ENCODE measurements at places on chromosomes 3 and 15.

GRCh38 chr15:22930782-22931484 is 49.2 kb downstream of the CYFIP1 start:
- no peak for DNase-seq

- DNase-seq: no peak
Observed at GRCh38 chr3:66077973-66078372, 39.3 kb upstream of the MAGI1 start.

DNA sequence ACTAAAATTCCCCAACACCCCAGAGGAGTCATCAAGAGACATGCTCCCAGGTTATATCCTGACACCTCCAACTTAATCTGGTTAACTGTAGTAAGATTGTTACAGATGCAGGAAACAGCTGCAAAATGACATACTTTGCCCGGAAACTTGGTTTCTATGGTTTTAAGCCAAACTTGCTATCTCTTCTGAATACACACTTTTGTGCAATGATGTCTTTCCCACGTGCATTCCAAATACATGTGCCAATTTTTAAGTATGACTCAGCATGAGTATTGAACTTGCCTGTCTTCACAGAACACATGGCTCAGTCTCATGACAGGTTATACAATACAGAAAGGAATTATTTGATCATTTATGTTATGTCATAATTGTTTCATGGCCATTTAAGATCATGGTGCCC is 207.0 kb upstream of the DCBLD2 start:
- DNase-seq: no peak

GRCh38 chr15:31869686-31870307 is 160.5 kb upstream of the CHRNA7 start:
- DNase-seq: no peak

DNA sequence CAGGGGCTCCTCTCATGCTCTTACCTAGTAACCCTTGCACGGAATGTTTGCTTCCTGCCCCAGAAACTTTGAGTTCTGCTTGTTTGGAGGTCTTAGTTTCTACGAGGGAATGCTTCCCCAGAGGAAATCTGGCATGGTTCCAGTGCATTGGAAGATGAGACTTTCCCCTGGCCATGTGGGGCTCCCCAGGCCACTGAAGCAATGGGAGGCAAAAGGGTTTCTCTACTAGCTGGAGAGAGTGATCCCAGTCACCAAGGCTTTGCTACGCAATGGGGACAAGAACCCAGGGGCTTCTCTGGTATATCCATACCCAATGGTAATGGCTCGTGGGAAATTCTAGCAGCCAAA is 44.2 kb upstream of the RPL32 start:
- no peak for DNase-seq

DNA sequence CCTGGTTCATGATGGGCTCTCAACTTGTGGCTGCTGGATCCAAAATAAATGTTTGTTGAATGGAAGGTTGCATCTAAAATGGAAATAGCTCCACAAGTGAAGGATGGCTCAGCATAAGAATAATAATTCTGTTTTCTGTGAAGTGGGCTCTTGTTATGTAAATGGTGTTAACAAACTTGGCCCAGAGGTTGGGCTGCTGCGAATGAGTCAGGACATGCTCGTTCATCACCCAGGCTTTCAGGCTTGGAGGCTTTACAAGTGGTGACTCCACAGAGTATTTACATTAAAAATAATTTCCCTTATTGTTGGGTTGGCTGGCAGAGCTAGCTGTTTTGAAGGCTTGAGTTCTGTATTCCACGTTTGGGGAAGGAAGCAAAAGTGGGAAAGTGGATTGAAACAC is 60.5 kb downstream of the ITGB5 start:
- DNase-seq: no peak

All from stimulated activated CD4-positive, alpha-beta T cell treated with anti-CD3 and anti-CD28 coated beads, Interleukin-2, amount 100 ng/mL, for 48 hours (primary cell).